ENCODE measurements at places on chromosomes 6 and 20.

DNA sequence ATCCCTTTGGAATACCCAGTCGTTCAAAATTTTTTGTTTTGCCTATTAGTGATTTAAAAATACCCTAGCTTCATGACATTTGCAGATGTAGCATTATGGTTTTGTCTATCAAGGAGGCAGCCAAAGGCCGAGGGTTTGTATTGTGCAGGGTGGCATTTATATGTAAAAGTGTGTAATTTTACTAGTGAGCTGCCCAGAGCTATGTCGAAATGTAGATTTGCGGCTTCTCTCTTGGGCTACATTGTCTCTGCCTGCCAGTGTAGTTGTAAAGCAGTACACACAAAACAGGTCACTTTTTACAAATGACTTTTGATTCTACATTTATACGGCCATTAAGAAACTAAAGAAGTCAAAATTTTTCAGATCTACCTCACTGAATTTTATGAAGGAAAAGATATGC is 87.7 kb downstream of the TSHZ2 start:
- DNase-seq, result no peak

DNA sequence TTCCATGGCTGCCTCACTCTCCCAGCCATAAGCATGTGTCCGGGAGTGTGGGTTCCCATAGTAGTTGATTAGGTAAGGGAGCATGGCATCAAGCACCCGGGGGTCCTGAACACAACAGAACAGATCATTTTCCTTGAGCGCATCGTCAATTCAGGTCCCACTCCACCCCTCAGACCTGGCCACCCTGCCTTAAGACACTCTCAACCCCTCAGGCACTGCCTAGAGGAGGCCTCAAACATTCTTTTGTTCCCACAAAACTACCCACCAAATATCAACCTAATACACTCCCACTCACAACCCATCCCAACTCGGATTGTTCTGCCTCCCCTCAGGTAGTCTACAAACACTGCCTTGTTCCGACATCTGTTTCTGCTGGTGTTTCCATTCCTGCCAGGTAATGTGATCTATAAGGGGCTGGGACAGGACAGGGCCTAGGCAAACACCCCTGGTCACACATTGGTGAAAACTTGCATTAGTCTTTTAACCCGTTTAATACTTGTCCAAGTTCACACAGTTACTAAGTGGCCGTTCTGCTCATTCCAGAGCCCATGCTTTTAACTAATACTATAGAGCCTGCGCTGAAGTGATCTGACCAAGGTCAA is 1.4 kb downstream of the NFS1 start:
- no peak for DNase-seq

- no peak for DNase-seq
Observed at GRCh38 chr20:48211238-48211637, 426.0 kb upstream of the SULF2 start.

DNA sequence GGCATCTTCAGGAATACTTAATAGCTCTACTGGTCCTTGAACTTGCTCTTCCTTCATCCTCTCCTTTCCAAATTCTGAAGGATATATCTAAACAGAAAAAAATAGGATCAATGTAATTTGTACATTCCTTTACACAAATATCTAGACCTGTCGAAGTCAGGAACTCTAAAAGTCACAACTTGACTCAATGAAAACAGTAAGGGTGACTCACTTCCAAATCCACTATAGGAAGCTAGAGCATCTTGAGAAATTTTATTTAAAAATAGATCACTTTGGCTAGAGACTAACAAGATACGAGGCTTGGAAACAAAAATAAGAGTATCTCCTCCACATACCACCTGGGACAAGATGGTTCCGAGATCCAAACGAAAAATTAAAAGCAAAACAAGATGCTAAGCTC is 12.2 kb downstream of the ESF1 start:
- DNase-seq, result no peak

DNA sequence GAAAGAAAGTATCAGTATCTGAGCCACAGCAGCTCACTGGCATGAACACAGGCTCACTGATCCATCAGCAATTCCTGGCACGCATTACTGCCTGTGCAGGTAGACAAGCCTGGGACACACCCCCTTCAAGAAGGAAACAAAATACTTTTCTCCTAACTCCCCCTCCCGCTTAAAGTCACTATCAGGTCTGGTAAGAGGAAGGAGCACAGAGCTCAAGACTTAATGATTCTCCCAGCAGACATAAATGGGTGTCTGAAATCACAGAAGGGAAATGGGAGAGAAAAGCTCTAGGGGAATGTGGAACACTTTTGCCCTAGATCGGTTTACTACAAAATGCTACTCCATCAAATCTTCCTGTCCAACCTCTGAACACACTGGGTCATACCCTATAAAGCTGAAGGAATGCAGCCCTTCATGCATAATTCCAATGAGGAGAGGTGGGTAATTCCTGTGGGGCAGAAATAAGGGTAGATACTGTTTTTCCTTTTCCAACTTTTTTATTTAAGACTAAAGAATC is at the start of gene ADGRF1:
TSS of gene ADGRF1 (minus strand) at position 58 of the 517 bp plus-strand sequence. CDS start 13,271 bp downstream, outside the sequence.
- DNase-seq, result no peak

DNA sequence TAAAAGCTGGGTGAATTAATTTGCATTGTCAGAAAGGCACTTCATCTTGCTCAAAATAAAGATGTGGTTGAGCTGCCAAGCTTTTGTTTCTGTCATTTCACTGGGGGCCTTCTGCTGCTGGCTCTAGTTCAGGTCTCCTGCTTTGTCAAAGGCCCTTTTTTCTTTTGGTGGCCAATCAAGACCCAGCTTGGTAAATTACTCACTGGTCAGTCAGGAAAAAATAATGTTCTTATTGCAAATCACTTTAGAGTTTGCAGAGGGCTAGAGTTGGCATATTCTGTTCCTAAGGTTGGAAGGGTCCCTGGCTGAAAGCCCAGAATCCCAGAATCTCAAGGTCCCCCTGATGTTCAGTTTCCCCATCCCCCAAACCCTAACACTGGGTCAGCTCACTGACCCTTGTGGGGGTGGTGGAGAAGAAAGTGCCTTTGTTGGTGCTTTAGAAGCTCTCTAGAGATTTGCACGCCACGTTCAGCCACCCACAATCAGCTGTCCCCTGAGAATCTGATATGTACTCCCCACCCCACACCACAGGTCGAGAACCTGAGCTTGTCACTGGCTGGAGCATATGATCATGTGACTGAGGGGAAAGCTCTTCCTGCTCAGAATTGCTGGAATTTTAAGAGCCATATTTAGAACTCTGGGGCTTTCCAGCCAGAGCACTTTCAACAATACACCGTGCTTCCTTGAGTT is 21.7 kb upstream of the BNIP5 start:
- no peak for DNase-seq

DNA sequence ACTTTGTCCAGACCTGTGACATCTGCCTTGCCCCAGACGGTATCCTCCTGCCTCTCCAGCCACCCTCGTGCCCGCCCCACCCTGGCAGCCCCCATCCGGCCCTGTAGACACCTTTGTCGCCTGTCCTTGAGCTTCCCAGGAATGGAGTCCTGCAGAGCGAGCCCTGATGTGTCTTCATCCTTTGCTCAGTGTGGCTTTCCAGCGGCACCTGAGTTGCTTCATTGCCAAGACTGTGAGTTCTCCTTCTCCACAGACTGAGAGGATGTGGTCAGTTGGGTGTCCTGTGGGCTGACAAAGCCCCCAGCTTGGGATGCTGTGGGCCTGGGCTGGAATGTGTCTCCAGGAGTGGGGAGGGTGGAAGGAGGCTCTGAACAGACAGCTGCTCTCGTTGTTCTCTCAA is 1.7 kb upstream of the CST4 start:
- no peak for DNase-seq

DNA sequence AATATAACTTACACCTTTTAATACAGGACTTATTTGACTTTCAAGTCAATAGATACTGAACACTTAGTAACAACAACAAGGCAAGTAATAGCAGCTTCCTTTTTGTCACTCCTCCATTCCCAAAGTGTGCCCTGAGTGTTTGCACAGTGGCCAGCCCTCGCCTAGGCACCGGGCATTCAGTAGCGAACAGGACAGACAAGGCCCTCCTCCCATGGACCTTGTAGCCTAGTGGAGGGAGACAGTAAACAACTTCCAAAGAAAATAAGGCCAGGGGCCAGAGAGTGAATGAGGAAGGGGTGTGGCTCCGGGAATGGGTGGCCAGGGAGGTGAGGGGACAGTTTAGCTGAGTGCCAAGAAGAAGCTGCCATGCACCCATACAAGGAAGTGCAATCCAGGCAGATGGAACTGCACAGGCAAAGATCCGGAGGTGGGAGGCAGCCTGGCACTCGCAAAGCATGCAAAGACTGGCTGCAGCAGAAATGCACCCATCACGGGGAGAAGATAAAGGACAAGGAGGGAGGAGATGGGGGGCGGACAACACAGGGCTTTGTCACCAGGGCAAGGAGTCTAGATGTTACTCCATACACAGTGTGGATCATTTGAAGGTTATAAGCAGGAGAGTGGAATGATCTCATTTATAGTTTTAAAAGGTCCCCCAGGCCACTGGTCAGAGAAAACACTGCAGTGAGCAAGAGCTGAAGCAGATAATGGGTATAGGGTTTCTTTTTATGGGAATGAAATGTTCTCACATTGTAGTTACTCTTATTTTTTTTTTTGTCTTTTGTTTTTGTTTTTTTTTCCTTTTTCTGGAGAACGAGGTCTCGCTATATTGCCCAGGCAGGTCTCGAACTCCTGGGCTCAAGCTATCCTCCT is 32.2 kb downstream of the ATP9A start:
- DNase-seq, result no peak

- DNase-seq, result no peak
Observed at GRCh38 chr6:12801141-12801540, 84.6 kb downstream of the PHACTR1 start.

- no peak for DNase-seq
Observed at GRCh38 chr6:108690326-108691049, 129.8 kb downstream of the FOXO3 start.

- no peak for DNase-seq
Observed at GRCh38 chr6:142851601-142852000, 93.4 kb downstream of the HIVEP2 start.

DNA sequence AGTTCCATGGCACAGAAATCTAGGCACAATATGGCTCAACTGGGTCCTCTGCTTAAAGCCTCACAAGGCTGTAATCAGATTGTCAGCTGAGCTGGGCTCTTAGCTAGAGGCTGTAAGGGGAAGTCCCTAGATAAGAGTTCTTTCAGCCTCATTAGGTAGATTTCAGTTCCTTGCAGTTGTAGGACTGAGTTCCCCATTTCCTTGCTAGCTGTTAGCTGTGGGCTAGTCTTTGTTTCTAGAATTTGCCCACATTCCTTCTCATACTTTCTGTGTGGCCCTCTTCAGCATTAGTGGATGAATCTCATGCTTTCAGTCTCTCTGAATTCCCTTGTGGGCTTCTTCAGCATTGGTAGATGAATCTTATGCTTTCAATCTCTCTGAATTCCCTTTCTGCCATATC is 71.0 kb upstream of the MRAP2 start:
- DNase-seq, result peak; percentile 44

DNA sequence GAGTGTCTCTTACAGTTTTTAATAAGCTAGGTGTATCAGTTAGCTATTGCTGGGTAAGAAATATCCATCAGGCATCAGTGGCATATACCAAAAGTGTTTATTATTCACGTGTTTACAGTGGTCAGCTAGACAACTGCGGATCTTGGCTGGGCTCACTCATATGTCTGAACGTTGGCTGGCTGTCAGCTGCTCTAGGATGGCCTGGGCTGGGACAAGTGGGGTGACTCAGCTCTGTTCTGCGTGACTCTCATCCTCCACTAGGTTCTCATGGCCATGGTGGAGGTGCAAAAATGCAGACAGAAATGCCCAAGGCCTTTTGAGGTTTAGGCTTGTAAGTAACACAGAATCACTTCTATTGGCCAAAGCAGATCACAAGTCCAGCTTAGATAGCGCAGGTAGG is 22.0 kb downstream of the ZNF341 start:
- DNase-seq, result no peak

DNA sequence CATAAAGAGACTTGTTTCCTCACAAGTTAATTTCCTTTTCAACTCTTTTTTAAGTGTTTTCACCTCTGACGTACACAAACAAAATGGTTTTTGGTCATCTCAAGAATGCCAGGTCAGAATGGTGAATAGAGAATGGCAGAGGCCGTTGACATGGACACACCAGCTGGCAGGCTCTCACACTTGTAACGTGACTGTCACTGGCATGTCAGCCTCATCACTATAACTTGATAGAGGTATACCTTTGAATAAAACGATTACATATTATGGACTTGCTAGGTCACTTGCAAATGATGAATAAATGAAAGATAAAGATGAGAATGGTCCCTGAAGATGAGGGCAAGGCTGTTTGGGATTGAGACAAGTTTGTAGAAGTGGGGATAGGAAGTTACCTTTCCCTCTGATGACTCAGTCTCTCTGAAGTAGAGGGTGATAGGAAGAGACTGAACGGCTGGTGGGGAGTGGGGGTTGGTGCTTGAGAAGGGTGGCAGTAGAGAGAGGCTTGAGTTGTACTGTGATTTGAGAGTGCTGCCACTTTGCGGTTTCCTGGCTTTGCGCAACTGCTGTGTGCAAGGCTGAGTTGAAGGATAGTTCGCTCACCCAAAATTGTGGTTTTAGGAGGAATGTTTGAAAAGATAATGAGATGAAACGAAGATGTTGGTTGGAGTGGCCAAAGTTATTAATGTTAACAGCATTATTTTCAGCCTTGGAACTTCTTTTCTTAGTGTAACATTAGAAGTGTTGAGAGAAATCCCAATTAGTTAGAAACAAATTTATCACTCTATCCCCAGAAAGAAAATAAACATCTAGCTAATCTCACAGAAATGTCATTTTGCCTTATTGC is 30.3 kb downstream of the TBPL1 start:
- peak; percentile 96 for DNase-seq

- no peak for DNase-seq
Observed at GRCh38 chr20:52410182-52410647, 218.6 kb upstream of the ZFP64 start.

GRCh38 chr6:121383478-121383877 is 49.2 kb upstream of the TBC1D32 start:
- DNase-seq, result no peak

DNA sequence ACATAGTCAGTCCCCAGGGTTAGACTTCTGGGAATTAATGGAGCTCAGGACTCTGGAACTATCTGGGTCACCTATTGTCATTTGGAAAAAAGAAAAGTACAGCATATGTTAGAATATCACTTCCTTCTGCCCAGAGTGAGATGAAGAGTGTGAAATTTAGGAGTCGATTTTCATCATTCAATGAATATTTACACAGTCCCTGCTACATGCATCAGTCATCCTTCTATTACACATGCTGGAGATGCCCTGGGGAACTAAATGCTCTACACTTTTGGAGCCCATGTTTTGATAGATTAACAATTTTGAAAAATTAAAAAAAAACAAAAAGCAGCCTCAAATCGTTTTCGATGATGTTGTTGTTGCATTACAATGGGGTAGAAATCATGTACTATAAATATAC is 315.4 kb downstream of the ALDH8A1 start:
- no peak for DNase-seq

DNA sequence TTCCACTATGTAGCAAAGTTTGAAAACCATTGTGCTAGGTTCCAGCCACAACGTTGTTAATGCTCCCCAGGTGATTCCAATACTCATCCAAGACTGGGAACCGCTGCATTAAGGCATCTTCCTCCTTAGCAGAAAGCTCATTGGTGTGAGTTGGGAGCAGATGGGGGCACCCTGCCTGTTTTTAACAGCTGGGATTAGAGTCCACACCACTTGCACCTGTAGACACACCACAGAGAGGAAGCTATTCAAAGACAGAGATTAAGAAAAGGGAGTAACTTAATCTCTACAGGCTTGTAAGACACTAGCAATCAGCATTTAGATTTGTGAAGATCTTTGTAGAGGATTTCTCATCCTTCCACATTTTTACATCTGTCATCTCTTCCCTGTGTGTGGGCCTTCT is 333.9 kb upstream of the SOX4 start:
- DNase-seq, result no peak
